ENCODE measurements at places on chromosomes 16 and 17. TPM values are rescaled to one million over a fixed set of nuclear protein-coding genes. Genes with fewer than 3 reads are reported as not detected.

DNA sequence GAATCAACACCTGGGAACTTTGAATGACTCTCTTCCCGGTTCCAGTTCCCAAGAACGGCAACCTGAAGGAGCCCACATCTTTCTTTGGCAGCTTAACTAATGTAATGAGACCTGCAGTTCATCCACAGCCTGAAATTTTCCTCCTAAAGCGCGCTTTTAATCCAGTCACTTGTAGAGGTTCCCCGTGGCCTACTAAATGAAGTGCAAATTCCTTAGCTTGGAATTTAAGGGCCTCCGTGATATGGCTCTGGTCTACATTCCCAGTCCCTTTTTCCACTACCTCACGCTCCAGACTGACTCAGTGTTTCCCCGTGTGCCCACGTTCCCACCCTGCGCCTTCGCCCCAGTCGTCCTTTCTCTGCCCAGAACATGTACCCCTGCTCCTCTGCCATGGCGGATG is 27.2 kb downstream of the FZD2 start:
- peaks cover 31% of the 10 kb centered on the region for H3K4me1 ChIP-seq
- H3K4me3 ChIP-seq, result no peak overlapping the region
- H3K27ac ChIP-seq, result no peak overlapping the region
- no peak for DNase-seq
- no peaks in the 10 kb centered on the region for H3K27me3 ChIP-seq
- H3K36me3 ChIP-seq, result no peaks in the 10 kb centered on the region

- H3K4me1 ChIP-seq, result no peaks in the 10 kb centered on the region
- H3K27me3 ChIP-seq, result no peaks in the 10 kb centered on the region
Observed at GRCh38 chr16:57563761-57564160, 21.3 kb downstream of the ADGRG5 start.

DNA sequence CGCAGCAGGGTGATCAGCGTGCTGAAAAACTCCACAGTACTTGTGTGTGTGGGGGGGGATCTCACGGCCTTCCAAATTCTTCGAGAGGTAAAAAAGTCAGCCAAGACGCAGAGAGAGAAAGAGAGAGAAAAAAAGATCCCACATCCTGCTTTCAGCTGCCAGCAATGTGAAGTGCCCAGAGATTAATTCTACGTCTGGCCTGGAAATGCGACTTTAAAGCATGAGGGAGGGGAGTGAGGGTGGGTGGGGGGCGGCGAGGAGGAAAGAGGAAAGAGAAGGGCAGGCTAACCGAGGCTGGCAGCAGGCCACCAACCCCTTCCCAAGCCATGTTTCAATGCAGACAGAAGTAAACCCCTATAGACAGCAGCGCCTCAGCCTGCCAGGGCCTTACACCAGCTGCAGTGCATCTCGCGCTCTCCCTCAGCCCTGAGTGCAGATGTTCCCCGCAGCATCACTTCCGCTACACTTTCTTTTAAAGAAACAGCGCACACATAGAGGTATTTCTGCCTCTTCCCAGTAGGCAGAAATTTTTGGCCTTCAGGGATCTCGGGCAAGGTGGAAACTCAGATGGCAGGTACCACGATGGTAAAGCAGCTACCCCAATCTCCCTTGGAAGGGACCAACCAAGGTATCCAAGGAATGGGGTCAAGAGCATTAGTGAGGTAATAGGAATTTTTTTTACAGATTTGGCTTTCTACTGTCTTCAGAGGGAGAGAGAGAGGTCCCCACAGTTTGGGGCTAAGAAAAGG is 87.8 kb downstream of the SMG6 start:
- H3K36me3 ChIP-seq, result no peaks in the 10 kb centered on the region
- peak overlapping the region; percentile 91 for H3K27ac ChIP-seq
- peak; percentile 84 for DNase-seq
- H3K4me3 ChIP-seq, result peak overlapping the region; percentile 12
- peaks cover 45% of the 10 kb centered on the region for H3K4me1 ChIP-seq

Gene TBC1D3I
- not detected for total RNA-seq

Gene PDILT
- total RNA-seq, result not detected
